ENCODE measurements at places on chromosomes 4 and X.

DNA sequence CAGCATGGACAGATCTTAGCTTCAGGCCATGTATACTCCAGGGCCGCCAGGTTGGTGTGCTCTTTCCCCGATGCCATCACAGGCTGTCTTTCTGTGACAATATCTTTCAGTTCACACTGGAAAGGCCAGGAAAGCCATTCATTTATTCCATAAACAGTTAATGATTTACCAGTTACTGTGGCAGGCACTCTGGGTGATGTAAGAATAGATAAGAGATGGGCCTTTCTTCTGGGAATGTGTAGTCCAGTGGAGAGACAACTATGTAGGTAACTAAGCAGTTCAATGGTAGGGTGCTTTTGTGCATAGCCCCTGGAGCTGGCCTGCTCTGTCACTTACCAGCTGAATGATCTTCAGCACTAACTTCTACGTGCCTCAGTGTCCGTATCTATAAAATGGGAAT, 46.3 kb upstream of the LEF1 start:
- no peaks in the 10 kb centered on the region for H3K27me3 ChIP-seq
- H3K4me3 ChIP-seq: no peak overlapping the region
- H3K36me3 ChIP-seq: no peaks in the 10 kb centered on the region
- H3K27ac ChIP-seq: no peak overlapping the region
- no peak for DNase-seq

GRCh38 chr4:1991596-1992434, 17.0 kb downstream of the NELFA start:
- no peak for DNase-seq
- no peaks in the 10 kb centered on the region for H3K27me3 ChIP-seq
- no peak overlapping the region for H3K4me3 ChIP-seq
- no peak overlapping the region for H3K27ac ChIP-seq
- no peaks in the 10 kb centered on the region for H3K4me1 ChIP-seq

DNA sequence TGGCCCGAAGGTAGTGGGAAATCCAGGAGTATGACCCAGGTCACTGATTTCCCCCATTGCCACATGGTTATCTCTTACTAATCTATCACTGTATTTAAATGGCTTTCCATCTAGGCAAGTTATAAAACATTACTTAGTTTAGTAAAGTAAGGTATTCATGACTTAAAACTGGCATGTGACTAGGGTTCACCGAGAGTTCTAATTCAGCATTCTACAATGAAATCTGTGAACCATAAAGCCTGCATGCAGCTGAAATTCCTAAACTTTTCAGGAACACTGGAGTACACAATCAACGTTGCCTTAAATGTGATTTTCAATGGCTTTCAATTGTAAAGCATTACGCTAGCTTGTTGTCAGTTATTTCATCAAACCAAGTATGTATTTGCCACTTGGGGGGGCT, 22.7 kb upstream of the PRPS2 start:
- H3K36me3 ChIP-seq: no peaks in the 10 kb centered on the region
- H3K27me3 ChIP-seq: no peaks in the 10 kb centered on the region
- no peak overlapping the region for H3K4me3 ChIP-seq
- DNase-seq: no peak
- H3K27ac ChIP-seq: no peak overlapping the region
- no peaks in the 10 kb centered on the region for H3K4me1 ChIP-seq

GRCh38 chr4:158836002-158836369, 67.2 kb downstream of the FNIP2 start:
- H3K27me3 ChIP-seq: no peaks in the 10 kb centered on the region
- no peak overlapping the region for H3K4me3 ChIP-seq
- peaks cover 4% of the 10 kb centered on the region for H3K36me3 ChIP-seq
- H3K27ac ChIP-seq: no peak overlapping the region

GRCh38 chrX:66410806-66411205, 228.1 kb downstream of the EDA2R start:
- DNase-seq: no peak
- no peaks in the 10 kb centered on the region for H3K36me3 ChIP-seq
- no peak overlapping the region for H3K4me3 ChIP-seq
- no peak overlapping the region for H3K27ac ChIP-seq
- no peaks in the 10 kb centered on the region for H3K27me3 ChIP-seq

DNA sequence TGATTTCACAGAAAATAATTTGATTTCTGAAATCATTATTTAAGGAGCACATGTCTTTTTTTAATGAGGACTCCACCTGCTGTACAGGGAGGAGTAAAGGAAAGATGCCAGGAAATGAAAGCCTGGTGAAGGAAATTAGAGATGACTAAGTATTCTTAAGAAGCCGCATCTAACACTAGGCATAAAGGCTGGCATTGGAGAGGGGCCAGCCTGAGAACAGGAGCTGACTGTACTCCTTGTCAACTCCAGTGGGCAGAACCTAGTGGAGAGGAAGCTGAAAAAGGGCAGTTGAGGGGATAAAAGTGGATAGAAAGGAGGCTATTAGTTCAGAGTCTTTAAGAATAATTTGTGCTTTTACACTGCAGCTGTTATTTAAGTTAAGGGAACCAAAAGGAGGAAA, 393.0 kb downstream of the PPP1R2C start:
- DNase-seq: no peak
- H3K4me3 ChIP-seq: no peak overlapping the region
- no peak overlapping the region for H3K27ac ChIP-seq
- no peaks in the 10 kb centered on the region for H3K4me1 ChIP-seq

DNA sequence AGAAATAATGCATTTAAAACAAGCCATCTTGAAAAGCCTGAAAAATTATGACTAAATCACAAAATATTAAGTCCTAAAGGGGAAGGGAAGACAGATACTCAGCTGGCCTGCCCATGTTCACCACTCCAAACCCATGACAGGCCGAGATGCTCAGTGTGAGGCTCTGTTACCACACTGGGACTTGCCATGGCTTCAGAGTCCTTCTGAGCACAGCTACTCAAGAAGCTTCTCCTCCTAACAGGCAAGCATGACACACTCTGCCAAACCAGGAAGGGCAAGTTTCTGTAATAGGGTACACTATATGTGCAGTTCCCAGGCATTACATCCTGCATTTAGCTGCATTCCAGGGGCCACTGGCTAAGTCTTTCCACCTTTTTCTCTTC, 34.0 kb upstream of the CYBB start:
- no peak overlapping the region for H3K27ac ChIP-seq
- no peaks in the 10 kb centered on the region for H3K27me3 ChIP-seq
- H3K4me3 ChIP-seq: no peak overlapping the region
- no peak for DNase-seq
- H3K4me1 ChIP-seq: peaks cover 7% of the 10 kb centered on the region

Data from transverse colon (tissue), 4 donors.